Stimulated activated CD4-positive, alpha-beta T cell treated with anti-CD3 and anti-CD28 coated beads, Interleukin-2, amount 100 ng/mL, for 24 hours (primary cell): ENCODE measurements at places on chromosomes 5 and 9.
A peak's percentile ranks its signal among the peaks of the same experiment; 100 is the strongest.

DNA sequence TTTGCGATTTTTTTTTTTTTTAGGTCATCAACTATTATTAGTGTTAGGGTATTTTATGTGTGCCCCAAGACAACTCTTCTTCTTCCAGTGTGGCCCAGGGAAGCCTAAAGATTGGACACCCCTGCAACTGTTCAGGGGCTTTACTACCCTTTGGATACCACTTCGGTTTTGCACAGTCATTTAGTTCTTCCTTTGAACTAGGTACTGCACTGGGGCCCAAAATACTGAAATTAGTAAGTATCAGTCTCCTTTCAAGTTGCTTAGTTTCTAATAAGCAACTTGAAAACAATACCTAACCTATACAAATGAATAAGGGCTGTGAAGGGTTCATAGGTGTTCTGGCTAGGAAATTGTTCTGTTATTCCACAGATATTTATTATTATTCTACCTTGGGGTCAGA is 45.3 kb downstream of the CWC27 start:
- DNase-seq: no peak

GRCh38 chr5:174523311-174524071 is 200.9 kb upstream of the MSX2 start:
- no peak for DNase-seq

GRCh38 chr5:164482351-164482750 is 976.9 kb downstream of the MAT2B start:
- DNase-seq: no peak

DNA sequence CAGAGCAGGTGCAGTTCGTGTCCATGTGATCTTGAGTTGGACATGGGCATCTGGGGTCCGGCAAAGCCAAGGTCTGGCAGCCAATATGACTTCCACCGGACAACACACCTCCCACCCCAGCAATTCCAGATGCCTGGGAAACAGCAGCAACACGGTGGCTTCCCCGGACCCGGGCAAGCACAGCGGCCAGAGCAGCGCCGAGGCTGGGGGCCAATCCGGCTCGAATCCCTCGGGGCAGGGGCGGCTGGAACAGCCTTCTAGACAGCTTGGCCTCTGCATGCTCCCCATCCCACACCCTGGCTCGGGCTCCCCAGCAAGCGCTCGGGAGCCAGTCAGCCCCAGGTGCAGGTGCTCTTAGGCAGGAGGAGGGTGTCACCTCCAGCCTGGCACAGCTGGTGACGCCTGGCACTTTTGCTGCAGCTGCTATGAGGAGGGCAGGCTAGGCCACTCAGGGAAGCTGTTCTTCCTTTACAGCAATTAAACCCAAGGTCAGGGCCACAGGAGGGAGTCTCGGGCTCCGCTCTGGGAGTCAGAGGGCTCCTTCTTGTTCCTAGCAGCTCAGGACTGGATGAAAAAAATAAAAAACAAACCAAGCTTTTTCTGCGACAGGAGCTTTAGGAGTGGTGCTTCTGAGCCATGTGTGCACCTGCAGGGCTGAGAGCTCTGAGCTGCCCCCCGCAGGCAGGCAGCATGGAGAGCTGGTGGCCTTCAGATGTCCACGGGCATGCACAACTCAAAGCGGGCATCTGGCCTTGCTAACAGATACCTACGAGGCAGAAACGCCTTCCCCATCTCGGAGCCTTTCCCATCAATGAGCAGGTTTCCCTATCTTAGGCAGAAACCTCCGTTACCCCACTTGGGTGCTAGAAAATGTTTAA is 28.2 kb downstream of the DBH start:
- DNase-seq: no peak

DNA sequence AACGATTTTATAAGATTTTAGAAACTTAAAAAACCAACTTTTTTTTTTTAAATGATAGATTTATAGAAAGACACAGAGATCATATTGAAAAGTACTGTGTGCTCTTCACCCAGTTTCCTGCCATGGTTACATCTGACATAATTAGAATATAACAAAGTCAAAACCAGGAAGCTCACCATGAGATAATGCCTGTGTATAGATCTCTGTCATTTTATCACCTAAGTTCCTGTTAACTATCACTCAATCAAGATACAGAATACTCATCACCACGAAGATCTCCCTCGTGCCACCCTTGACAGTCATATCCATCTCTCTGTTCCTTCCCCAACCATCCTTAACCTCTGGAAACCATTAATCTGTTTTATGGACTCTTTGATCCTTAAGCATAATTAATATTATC is 39.1 kb downstream of the POC5 start:
- DNase-seq: no peak

GRCh38 chr9:136791516-136792276 is 552 bp downstream of the TMEM141 start:
- DNase-seq: peak; percentile 72

- no peak for DNase-seq
Observed at GRCh38 chr5:171848911-171849520, 63.4 kb downstream of the SMIM23 start.

DNA sequence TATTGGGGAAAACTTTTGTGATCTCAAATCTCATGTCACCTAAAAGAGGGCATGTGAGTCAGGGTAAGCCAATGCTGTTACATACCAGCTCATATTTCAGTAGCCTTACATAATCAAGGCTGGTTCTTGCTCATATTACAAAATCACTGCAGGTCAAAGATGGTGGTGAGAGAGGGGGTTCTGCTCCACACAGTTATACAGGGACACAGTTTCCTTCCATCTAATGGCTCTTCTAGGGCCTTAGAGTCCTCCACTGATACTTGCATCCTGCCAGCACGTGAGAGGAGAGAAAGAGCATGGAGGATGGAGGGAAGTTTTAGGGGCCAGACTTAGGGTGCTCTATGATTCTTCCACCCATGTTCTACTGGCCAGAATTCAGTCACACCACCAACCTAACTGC is 130.0 kb downstream of the LIFR start:
- no peak for DNase-seq

DNA sequence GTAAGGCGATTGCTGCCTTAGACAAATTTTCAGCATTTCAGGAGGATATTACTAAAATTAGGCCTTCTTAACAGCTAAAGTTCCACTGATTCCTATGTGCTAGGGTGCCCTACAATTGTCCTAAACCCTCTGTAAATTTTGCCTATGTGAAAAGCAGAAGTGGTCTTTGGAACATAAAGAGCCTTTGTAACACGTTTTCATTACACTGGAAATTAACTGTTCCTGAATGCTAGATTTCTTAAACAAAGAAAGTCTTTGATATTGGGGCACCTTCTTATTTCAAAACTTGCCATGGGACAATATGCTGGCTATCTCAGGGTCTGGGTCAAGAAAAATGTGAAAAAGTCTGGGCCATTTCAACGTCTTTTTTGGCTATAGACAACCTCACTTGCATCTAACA is 60.4 kb upstream of the MOCS2 start:
- DNase-seq: no peak

- no peak for DNase-seq
Observed at GRCh38 chr5:66417781-66418180, 178.4 kb upstream of the MAST4 start.

DNA sequence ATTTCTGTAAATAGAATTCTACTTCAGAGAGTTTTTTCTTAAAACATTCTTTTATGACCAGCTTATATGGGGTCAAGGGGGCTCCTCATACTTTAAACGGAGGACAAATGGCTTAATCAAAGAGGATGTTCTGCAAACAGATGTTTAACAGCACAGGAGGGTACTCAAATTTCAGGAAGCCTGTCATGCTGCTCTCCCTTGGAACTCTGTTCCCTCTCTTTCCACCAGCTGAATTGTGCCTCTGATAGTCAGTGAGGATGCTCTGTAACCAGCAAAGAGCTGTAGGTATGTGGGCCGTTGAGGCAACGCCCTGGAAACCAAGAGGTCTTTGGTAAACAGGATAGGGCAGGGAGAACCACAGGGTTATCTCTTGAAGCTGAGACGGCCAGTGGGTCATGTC is 161.1 kb downstream of the C5orf15 start:
- DNase-seq: no peak

DNA sequence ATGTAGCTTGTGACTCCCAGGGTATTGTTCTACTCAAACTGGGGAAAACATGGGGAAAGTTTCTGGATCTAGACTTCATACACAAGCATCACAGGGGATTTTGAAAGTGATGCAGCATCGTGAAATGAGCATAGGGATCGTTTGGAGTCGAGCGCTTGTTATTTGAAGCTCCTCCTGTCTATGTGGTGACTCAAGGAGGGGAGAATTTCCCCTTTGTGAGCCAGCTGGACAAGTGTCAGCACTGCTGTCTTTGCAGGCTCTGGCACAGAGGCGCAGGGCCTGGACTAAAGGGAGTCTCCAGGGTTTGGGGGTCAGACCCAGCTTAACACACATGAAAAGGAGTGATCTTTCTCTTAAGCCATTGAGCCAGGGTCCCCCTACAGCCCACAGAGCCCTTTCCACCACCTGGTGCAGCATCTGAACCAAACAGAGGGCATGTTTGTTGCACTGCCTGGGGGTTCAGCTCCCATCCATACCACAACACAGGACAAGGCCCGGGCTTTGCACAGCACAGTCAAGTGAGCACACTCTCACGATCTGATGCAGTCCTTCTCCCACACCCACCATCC is 51.0 kb downstream of the IRF1 start:
- DNase-seq: no peak

- no peak for DNase-seq
Observed at GRCh38 chr5:143314659-143315058, 88.8 kb downstream of the NR3C1 start.

DNA sequence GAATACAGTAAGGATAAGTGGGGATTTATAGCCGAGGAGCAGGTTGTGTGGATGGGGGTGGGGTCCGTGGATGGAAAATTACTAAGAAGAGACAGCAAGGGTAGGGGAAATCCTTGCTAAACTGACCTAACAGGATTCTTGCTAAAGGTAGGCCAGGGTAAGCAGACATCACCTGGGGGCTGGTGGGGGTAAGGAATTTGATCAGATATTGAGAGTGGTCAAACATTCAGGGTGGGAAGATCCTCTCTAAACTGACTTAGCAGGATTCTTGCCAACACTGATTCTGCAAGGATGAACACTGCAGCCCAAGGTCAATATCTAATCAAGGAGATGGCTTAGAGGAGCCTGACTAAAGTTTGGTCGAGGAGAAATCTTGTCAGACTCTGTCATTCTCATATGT is 2.7 kb upstream of the PLGRKT start:
- DNase-seq: no peak

GRCh38 chr9:127873223-127873691 is 4.2 kb downstream of the AK1 start:
- no peak for DNase-seq

- DNase-seq: no peak
Observed at GRCh38 chr5:132215329-132215728, 12.3 kb downstream of the P4HA2 start.

DNA sequence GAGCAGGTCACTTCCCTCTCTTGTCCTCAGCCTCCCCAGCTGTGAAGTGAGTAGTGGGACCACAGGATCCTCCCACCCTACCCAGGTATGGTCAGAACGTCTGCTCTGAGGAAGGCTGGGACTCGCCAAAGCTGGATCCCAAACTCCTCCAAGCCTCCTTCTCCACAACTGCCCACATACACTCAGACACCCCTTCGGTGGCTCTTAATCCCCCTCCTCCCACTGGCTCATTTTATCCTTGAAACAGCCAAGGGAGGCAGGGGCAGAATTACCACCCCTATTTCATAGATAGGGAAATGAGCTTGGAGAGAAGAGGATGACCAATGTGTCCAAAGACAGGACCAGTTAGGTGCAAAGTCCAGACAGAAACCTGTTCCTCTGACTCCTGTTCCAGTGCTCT is 121.4 kb downstream of the PAX5 start:
- no peak for DNase-seq

DNA sequence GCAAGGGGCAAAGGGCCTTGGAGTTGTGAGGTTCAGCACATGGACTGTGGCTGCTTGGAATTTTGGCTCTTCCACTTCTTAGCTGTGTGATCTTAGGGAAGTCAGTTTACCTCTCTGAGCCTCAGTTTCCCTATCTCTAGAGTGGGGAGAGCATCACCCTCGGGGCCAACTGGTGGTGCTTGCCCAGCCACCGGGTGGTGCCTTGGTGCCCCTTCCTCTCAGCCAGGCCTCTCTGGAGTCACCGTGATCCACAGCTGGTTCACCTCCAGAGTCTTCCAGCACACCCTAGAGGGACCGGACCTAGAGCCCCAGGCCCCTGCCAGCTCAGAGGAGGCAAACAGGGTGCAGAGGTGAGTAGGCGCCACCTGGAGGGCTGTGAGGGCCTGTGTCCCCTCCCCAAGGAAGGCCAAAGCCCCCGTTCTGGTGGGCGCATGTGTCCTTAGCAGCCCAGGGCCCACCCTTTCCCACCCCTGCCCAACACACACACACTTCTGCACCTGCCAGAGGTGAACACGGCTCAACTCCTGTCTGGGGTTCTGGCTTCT is 7.7 kb downstream of the ADGRD2 start:
- no peak for DNase-seq

DNA sequence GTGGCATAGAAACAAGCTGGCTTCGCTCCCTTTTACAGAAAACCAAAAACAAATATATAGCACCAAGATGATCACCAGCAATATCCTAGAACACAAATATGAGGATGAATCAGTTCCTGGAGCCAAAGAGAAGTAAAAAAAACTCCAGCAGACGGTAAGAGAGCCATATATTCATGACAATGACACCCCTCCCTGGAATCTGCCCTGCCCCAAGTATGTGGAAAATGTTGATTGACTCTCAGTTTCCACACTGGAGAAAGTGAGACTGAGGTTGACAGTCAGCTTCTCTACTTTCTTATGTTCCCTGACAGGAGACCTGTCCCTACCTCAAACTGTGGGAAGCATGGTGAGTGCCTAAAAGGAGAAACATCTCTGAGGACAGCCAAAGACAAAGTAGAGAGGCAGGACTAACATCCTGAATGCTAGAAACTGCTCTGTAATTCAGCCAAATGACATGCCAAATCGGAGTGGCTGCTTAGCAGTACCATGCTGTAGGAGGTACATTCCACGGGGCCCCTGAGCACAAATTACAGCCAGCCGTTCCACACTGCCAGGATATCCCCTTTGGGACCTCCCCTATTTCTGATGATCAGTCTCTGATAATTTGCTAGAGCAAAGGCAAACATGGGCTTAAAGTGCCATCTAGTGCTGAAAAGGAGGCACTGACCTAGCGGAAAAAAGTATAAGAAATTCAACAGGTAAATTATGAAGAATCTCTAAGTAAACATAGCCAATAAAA is 424.0 kb upstream of the RGMB start:
- no peak for DNase-seq

- no peak for DNase-seq
Observed at GRCh38 chr9:93668261-93668871, 92.0 kb downstream of the PHF2 start.

DNA sequence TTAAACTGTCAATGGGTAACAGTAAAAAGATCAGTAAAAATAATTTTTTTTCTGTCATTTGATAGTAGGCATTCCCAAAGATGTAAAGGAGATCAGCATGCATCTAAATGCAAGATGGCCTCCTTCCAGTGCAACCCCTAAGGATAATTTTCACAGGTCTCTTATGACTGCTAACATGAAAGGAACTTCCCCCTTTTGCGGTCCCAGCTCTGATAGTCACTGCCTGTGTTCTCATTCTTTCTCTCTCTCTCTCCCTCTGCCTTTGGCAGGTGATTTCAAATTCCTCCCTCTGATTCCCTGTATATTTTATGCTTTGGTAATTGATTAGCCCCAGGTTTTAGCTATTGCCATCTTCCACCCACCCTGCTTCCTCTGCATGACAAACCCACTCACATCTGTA is 8.9 kb downstream of the SPINK14 start:
- DNase-seq: no peak
